Aorta (tissue), 5 donors: ENCODE measurements at places on chromosomes 16 and 17. TPM values are rescaled to one million over a fixed set of nuclear protein-coding genes. Genes with fewer than 3 reads are reported as not detected.

- DNase-seq = no peak
- no peaks in the 10 kb centered on the region for H3K36me3 ChIP-seq
- no peaks in the 10 kb centered on the region for H3K27me3 ChIP-seq
- no peak overlapping the region for H3K27ac ChIP-seq
These were observed 8.3 kb downstream of the FLCN start for GRCh38 chr17:17228521-17229279.

HBQ1 gene
- not detected for total RNA-seq

- no peak overlapping the region for H3K27ac ChIP-seq
- no peak for DNase-seq
- no peaks in the 10 kb centered on the region for H3K36me3 ChIP-seq
- H3K27me3 ChIP-seq = no peaks in the 10 kb centered on the region
- no peaks in the 10 kb centered on the region for H3K4me1 ChIP-seq
These were observed 67.4 kb upstream of the ENDOV start for GRCh38 chr17:80347536-80347935.

ECI1 gene
- total RNA-seq = 28.4 TPM

DNA sequence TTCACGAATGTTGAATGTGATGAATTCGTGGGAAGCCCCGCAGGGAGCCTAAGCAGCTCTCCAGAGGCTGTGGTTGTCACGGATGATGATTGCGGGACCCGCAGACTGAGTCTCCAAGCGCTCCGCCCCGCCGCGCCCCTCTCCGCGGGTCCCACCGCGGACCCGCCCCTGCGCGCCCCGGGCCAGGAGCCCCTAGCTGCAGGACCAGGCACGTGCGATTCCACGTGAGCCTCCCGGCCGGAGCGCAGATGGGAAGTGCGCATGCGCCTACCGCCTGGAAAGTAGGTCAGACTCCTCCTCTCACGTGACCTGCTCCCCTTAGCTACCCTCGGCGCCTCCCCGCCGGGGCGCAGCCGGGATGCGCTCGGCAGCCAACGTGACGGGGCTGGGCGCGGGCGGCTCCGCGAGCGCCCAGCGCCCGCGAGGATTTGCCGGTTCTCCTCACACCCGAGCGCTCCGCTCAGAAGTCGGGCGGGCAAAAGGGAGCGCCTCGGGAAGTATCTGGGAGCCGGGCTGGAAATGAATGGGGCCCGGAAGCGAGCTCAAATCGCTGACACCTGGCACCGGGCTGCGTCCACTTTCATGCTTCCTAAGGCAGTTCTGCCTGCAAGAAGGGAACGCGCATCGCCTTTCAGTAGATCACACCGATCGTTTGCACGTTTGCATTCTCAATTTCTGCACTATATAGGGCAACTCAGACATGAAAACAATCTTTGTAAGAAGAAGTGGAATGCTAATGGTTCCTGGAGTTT lies 26.4 kb upstream of the HLF start:
- no peaks in the 10 kb centered on the region for H3K36me3 ChIP-seq
- no peaks in the 10 kb centered on the region for H3K27me3 ChIP-seq
- H3K4me1 ChIP-seq = no peaks in the 10 kb centered on the region
- DNase-seq = peak; percentile 94

DNA sequence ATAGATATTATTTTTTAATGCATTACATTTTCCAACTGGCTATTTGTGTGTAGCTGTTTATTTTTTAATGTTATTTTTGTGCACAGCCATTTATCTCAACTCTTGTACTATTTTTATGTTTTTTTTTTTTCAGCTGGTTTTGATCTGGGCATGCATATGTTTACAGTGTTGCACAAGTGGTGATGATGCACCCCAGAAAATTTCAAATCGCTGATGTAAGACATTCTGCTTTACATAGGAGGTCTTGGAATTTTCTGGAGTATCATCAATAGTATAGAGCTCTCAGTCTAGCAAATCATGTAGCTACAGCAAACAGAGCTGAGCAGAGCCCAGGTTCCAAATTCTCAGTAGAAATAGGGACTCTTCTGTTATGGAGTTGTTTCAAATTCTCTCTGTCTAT lies 30.2 kb downstream of the CACNG5 start:
- no peak for DNase-seq
- H3K4me3 ChIP-seq = no peak overlapping the region
- peaks cover 7% of the 10 kb centered on the region for H3K27me3 ChIP-seq
- H3K36me3 ChIP-seq = no peaks in the 10 kb centered on the region
- no peaks in the 10 kb centered on the region for H3K4me1 ChIP-seq

DNA sequence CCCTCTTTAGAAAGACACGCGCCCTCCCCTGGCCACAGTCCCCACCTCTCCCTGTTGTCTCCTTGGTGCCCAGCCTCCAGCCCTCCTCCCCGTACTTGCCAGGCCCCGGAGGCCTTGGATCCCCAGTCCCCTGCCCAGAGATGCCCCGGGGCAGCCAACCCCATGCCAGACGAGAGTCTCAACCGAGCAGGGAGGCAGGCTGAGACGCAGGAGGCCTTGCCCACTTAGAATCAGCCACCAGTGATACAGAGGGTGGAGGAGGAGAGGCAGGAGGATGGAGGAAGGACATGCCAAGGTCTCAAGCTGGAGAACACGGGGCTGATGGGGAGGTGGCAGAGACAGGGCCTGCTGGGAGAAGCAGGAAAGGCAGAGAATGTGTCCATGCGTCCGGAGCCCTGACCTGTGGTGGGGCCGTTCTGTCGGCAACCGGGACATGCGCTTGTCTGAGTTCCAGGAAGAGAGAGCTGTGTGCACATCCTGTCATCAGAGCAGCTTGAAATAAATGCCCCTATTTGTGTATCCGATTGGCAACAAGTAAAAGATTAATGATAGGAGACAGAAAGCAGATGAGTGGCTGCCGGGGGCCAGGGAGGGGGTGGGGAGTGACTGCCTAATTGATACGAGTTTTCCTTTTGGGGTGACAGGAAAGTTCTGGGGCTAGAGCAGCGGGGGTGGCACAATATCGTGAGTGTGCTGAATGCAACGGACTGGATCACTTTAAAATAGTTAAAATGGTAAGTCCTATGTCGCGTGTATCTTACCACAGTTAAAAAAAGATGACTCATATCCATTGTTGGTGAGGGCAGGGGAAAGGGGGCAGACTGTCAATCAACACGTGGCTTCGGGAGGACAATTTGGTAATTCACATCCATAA lies 44.7 kb upstream of the MEAK7 start:
- no peaks in the 10 kb centered on the region for H3K4me1 ChIP-seq
- H3K4me3 ChIP-seq = no peak overlapping the region
- H3K36me3 ChIP-seq = no peaks in the 10 kb centered on the region
- no peak for DNase-seq
- no peak overlapping the region for H3K27ac ChIP-seq

CHST4 gene
- total RNA-seq = not detected
